HT1080 (cell line): ENCODE measurements at places on chromosomes 11 and 22. TPM values are rescaled to one million over a fixed set of nuclear protein-coding genes. Genes with fewer than 3 reads are reported as not detected.

Gene TKFC
- 48.8 and 56.6 TPM in 2 replicates for total RNA-seq

Gene GLYAT
- total RNA-seq: not detected in 2 replicates

Gene ENTHD1
- not detected in 2 replicates for total RNA-seq

Gene STARD10
- 31.2 and 41.0 TPM in 2 replicates for total RNA-seq

Gene CDC42EP2
- 35.3 and 42.7 TPM in 2 replicates for total RNA-seq

Gene SAA4
- total RNA-seq: not detected in 2 replicates

Gene MMP1
- 7.9 and 9.4 TPM in 2 replicates for total RNA-seq

Gene SNX32
- not detected in 2 replicates for total RNA-seq

Gene HIRA
- 26.6 and 28.6 TPM in 2 replicates for total RNA-seq

Gene MPST
- total RNA-seq: 127 and 145 TPM in 2 replicates

Gene RCOR2
- total RNA-seq: 0.11 and 0.17 TPM in 2 replicates

DNA sequence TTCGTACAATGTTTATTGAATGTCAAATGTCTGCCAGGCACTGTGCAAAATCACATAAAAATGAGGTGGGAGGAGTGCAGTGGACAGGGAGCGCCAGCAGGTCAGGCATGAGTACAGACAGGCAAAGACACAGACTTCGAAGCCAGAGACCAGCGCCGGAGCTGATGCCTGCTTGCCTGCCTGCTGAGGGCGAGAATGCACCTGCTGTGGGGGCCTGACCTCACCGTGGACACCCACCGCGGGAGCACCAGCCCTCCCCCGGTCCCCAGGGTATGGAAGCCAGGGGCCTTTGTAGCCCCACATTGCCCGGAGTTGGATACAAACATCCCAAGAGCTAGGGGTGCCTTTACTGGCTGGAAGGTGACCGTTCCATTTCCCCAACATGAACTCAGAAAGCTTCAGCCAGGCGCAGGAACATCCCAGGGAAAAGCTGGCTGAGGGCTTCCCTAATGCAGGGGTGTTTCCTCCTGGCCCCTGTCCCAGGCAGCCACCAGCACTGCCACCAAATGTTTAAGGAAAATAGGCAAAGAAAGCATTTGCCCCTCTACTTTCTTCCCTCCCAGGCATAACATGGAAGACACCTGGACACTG lies 17.9 kb downstream of the IFITM10 start:
- no peak for DNase-seq

GRCh38 chr11:19432370-19433061 lies 191.8 kb upstream of the E2F8 start:
- DNase-seq: peak; percentile 78

GRCh38 chr22:46732513-46732912 lies 5.5 kb downstream of the CERK start:
- DNase-seq: no peak

- no peak for DNase-seq
These were observed 49.7 kb upstream of the RAPSN start for GRCh38 chr11:47498584-47499152.

DNA sequence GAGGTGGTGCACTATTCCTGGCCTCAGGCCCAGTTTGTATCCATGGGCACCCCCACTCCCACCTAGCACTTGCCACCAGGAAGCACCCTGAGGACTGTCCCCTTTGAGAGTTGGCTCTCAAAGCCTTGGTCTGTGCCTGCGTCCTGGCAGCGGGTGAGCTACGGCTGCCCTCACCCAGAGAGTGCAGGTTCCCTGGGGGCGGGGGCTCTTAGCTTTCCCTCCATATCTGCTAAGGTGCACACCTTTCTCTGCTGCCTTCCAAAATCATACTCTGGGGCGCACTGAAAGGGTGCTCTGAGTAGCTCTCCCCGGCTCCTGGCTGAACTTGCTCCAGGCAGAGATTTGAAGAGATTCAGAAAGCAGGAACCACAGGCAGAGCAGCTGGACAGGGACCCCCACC lies 7.1 kb downstream of the KCNQ1 start:
- DNase-seq: no peak

- DNase-seq: no peak
These were observed 66.4 kb upstream of the OR4B1 start for GRCh38 chr11:48150213-48150612.

- DNase-seq: no peak
These were observed 2.7 kb downstream of the DRD2 start for GRCh38 chr11:113472471-113472870.

DNA sequence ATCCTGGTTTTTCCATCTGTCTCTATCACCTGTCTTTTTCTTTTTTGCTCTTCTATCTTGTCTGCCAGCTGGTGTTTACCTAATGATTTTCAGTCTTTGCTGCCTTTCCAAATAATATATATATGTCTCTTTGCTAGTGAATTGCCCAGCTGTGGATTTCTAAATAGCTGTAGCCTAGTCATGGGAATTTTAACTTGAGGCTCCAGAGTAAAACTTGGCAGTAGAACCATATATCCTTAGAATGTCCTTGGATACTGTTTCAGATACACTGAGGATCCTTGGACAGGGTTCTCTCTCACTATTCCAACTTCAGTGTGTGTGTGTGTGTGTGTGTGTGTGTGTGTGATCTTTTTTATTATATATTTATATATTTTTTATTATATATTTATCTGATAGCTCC lies 2285.3 kb downstream of the LRRC4C start:
- no peak for DNase-seq

- no peak for DNase-seq
These were observed 53.5 kb downstream of the TUG1 start for GRCh38 chr22:31022516-31022915.

- peak; percentile 29 for DNase-seq
These were observed 16.1 kb downstream of the ALKBH8 start for GRCh38 chr11:107549253-107549953.

DNA sequence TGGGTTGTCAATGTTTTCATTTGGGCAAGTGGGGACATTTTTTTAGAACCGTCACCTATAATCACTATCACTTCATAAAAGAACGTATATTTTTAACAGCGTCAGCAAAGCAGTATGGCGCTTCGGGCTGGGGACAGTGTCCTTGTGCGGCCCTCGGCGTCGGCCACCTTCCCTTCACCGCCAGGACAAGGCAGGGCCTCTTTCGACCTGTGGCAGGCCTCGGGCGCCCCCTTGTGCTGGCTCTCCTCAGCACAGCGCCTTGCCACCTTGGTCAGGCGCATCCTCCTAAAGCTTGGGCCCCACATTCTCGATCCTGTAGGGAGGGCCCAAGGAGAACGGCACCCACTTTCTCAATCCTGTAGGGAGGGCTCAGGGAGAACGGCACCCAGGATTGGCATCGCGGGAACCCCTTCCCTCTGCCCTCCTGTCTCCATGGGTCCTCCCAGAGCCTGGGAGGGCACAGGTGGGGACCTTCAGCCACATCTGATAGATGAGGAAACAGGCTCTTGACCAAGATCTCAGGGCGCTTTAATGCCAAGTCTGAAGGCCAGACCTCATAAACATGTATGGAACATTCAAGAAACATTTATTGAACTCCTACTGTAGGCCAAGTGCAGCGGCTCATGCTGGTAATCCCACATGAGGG lies 11.5 kb upstream of the FADD start:
- peak; percentile 55 for DNase-seq

DNA sequence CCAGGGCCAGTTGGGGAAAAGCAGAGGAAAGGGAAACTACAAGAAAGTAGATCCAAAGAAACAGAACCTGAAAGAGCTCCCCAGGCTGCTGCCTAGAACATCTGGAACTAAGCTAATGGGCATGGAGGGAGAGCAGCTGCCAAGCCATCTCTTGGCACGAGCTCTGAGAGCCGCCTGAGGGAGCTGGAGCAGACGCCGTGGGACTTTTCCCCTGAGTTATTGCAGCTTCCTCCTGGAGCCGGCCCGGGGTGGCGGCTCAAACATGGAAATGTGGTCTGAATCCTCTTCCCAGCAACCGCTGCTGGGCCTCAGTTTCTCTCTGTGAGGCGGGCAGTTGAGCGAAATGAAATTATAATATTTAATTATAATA lies 41.8 kb downstream of the LIF start:
- DNase-seq: no peak

DNA sequence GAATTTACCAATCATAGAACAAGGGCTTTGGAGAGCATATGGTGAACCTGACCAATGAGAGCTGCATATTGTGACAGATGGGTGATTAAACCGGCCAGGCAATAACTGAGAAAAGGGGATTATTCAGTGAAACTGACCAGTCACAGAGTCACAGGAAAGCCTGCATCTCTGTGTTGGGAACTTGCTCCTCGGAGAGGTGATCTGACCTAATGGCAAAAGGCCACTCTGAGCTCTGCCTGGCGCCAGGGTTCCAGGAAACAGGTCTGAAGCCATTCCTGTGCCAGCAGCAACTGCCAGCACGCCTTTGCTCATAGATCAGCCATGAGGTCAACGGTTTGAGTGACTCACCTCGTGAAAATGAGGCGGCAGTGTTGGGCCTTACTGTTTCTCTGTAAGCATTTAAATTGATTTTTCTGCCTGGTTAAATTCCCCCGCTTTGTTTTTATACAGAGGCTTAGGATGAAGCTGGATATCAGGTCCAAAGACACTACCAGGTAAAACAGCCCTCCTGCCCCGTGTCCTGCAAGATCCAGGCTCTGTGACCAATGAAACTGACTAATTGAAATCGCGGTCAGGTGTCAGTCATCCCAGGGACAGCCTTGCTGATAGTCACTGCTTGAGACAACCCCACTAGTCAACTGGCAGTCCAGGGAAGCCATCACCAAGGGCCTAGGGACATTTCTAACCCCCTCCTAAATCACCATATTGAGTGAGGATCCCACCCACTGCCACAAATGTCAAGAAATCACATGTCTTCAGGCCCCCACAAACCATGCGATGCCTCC lies 35.8 kb upstream of the MYOD1 start:
- DNase-seq: peak; percentile 85

DNA sequence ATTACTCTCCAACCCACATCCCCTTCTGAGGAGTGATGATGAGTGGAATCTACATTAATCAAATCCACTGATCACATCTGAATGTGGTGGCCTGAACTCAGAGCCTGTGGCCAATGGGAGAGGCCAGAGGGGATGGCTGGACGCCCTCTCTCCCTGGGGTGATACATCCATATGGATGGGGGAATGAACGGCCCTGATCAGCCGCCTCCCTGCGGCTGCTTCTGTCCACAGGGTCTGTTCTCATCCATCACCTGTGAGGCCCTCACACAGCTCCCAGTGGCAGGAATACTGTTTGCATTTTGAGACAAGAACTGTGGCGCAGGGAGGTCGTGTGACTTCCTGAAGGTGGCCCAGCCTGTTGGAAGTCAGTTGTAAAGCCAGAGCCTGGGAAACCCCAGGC lies 78.3 kb upstream of the SHISAL1 start:
- DNase-seq: no peak

DNA sequence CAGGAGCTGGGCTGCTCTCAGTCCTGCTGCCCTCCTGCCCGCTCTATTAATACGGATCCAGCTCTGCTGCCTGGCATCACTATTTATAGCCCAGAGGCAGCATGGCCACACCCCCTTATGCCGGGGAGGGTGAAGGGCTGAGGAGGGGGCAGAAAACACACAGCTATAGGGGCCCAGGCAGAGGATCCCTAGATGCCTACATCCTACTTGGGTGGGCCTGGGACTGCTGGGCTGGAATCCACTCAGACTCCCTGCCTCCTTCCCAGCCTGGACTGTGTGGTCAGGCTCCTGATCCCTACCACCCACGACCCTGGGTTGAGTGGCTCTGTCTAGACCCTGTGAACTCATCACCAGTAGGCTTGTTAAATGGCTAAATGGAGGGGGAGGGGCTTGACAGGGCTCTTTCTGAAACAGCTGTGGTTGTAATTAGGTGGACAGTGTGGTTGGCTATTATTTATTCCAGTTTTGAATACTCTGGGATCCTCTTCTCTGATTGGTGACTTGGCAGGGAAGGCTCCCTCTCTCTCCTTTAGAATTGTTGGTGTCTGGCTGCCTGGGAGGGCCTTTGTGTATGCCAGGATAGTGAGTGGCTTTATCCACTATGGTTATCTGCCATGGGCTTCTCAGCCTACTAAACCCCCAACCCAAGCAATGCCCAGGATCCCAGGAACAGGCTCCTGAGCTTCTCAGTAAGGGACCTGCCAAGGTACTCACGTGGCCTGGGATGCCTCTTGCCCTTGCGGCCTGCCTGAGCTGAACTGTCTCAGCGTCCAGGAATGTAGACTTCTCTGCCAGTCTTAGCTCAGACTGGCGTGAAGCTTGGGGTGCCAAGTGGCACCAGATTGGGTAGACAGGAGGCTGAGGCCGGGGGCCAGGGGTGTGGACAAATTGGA lies 15.2 kb downstream of the PHLDB1 start:
- DNase-seq: peak; percentile 85

DNA sequence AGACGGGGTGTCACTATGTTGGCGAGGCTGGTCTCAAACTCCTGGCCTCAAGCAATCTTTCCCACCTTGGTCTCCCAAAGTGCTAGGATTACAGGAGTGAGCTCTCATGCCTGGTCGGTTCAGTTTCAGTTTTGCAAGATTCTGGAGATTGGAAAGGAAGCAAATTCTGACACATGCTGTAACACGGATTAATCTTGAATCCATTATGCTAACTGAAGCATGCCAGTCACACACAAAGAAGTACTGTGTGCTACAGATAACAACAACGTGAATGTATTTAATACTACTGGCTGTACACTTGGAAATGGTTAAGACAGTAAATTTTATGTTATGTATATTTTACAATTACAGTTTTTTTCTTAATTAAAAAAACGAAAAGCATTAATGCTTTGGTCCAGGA lies 107.6 kb downstream of the MED15 start:
- no peak for DNase-seq

GRCh38 chr11:72630104-72630852 lies 43.9 kb downstream of the PDE2A start:
- DNase-seq: no peak

DNA sequence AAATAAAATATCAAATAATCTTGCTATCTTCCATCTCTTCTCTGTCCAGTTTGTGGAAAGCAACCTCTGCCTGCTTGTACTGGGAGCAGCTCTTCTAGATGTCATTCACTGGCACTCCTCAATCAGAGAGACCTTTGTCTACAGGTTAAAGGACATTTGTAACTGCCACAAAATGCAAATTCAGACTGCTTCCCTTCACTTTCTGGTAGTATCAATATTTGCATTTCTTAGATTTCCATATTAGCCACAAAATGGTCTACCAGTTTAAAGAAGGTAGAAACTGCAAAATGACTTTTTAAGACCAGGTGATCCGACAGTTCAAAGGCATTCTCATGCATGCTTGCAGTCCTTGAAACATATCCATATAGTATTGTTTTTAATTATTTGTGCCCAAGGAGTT lies 51.7 kb upstream of the RCN1 start:
- no peak for DNase-seq

- DNase-seq: peak; percentile 72
These were observed 950 bp downstream of the FERMT3 start for GRCh38 chr11:64207256-64208085.

GRCh38 chr11:88507771-88508417 lies 170.4 kb upstream of the CTSC start:
- no peak for DNase-seq

GRCh38 chr11:96842731-96843130 lies 452.9 kb downstream of the JRKL start:
- no peak for DNase-seq

DNA sequence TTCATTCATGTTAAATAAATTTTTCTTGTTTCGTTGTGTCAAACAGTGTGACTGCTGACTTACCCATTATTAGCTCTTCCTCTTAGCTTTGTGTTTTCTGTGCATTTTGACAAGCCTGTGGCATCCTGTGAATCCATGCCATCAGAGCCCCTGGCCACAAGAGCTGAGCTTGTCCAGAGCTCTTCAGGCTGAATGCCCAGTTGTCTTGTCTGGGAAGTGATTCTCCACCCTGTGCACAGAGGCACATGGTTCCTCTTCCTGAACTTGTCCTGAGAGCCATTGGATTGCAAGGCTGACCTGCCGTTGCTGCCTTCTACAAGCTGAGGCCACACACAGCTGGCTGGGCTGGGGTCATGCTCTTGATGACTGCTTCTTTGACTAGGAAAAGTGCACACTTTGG lies 64.1 kb downstream of the PPP6R3 start:
- DNase-seq: no peak

GRCh38 chr22:23210428-23211170 lies 30.3 kb downstream of the BCR start:
- DNase-seq: no peak
